Activated T-helper 1 cell treated with anti-CD3 and anti-CD28 coated beads, Interleukin-2, amount 50 U/mL, for 16 hours (primary cell): ENCODE measurements at places on chromosomes 6 and 20.

- DNase-seq: no peak
Observed at GRCh38 chr6:167978607-167979006, 18.9 kb upstream of the KIF25 start.

DNA sequence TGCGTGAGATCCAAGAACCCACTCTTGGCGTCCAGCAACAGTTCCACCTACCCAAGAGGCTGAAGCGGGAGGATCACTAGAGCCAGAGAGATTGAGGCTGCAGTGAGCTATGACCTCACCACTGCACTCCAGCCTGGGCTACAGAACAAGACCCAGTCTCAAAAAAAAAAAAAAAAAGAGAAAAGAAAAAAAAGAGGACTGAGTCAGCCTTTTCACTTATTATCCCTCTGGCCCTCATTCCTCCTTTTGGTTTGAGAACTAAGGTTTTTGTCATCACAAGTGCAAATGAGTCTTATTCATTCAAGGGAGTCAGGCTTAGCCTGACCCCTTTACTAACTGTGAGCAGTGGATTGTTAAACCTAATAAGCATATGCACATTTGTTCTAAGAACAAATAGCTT is 37.9 kb upstream of the JARID2 start:
- DNase-seq: no peak

DNA sequence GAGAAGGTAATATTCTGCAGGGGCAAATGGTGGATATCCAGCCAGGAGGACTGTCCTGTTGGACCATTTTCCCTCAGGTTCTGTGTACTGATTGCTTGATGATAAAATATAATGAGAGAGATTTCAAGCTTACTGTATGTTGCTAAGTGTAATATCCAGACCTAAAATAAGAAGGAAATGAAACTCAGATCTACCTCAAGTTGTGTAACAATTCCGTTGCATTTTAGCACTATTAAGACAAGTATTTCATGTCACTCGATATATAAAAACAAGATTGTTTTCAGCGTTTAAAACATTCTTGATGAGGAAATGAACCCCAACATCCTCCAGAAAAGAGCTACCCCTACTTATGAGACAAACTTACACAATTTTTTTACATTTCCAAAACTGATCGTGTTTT is 57.2 kb downstream of the RGS17 start:
- no peak for DNase-seq

DNA sequence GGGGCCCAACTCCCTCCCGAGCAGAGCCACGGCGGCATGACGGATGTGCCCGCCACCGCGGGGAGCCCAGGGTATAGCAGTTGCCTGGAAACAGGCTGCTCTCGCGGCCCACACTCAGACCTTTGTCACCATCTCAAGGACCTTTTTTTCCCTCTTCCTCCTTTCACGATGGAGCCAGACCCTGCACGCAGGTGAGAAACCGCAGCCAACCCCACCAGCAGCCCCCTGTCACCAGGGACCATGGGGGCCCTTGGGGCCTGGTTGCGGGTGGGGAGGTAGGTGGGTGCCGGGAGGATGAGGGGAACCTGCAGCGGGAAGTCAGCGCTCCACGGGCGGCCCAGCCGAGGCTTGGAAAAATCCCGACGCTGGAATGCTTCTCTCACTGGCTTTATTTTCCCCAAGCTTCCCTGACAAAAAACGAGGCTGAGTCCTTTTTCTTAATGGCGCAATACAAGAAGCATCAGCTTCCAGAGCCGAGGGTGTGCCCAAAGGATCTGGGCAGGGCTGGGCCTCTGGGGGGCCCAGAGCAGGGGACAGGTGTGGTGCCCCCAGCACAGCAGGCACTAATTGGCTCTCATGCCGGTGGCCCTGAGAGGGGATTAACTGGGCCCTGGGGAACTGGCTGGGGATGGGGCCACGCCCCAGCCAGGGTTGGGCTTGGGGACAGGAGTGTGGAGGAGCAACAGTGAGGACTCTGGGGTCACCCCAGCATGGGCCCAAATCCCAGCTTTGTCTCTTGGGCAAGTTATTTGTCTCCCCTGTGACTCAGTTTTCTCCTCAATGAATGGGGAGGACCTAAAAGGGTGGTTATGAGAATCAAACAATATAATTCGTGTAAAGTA is 23.9 kb downstream of the NOL4L start:
- no peak for DNase-seq

- no peak for DNase-seq
Observed at GRCh38 chr6:21404577-21404976, 189.0 kb upstream of the SOX4 start.

GRCh38 chr6:819122-819521 is 126.2 kb upstream of the EXOC2 start:
- DNase-seq: no peak

DNA sequence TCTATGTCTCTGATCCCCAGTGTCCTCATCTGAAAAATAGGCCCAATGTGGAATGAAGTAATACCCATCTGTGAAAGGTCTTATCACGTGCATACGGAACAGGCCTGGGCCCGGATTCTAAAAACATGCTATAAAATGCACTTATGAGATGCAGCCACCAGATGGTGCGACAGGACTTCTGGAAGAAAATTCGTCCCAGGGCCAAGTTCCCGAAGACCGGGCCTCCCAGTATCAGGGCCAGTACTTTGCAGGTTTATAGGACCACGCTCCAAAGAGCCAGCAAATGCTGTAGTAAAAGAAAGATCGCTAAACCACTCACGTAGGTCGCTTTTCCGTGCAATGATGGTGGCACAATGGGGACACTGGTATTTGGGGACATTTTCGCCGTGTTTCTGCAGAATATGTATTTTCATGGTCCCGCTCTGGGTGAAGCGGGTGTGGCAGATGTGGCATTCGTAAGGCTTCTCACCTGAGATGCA is 10.6 kb downstream of the CTCFL start:
- no peak for DNase-seq

GRCh38 chr6:130681028-130681427 is 146.2 kb upstream of the SMLR1 start:
- no peak for DNase-seq

DNA sequence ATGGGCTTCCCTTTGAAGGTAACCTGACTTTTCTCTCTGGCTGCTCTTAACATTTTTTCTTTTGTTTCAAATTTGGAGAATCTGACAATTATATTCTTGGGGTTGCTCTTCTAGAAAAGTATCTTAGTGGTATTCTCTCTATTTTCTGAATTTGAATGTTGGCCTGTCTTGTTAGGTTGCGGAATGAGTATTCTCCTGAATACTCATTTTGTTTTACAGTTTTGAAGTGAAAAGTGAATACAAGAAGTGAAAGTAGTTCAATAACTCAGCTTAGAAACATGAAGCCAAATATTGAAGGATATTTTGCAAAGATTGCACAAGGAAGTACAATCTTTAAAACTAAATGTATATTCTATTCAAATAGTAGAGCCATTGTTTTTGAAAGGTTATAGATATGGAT is 120.2 kb upstream of the MAP3K4 start:
- DNase-seq: no peak

- no peak for DNase-seq
Observed at GRCh38 chr6:90036963-90037362, 142.7 kb downstream of the GJA10 start.

- DNase-seq: no peak
Observed at GRCh38 chr20:47281376-47281775, 75.1 kb downstream of the ZMYND8 start.

GRCh38 chr20:7269452-7269851 is 502.0 kb downstream of the BMP2 start:
- no peak for DNase-seq

DNA sequence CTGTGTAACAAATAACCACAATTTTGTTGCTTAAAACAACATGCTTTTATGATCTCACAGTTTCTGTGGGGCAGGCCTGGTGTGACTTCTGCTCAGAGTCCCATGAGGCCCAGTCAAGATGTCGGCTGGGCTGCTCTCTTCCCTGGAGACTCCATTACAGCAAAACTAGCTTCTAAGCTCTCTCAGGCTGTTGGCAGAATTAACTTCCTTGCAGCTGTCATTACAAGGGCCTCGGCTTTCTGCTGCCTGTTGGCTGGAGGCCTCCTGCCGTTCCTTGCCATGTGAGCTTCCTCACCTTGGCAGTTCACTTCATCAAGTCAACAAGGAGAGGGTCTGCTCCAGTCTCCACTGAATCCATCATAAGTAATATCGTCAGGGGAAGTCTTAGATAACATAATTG is 659.2 kb downstream of the PRKN start:
- no peak for DNase-seq

DNA sequence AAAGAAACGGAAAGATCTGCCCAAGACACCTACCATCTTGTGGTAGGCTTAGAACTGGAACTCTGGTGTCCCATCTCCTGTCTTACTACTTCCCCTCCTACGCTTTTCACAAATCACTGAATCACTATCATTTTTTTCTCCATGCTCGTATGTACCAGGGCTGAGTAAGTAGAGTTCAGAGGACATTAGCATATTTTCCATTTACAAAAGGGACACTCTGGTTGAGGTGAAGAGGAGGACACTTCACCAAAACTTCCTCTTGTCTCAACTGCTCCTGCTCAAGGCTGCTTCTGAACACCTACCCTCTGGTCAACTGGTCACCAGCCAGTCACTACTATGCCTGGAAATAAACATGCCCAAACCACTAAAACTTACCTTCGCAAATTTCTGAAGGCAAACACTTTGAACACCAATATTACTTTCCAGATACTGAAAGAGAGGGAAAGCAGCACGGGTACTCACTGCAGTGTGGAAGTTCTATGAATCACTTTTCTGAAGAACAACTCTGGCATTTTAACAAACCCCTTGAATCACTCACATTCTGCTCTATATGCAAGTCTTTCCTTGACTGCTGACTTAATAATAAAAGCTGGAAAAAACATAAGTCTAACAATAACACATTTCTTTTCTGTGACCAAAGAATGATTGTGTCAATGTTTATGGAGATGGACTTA is 123.3 kb downstream of the INSM1 start:
- DNase-seq: no peak

DNA sequence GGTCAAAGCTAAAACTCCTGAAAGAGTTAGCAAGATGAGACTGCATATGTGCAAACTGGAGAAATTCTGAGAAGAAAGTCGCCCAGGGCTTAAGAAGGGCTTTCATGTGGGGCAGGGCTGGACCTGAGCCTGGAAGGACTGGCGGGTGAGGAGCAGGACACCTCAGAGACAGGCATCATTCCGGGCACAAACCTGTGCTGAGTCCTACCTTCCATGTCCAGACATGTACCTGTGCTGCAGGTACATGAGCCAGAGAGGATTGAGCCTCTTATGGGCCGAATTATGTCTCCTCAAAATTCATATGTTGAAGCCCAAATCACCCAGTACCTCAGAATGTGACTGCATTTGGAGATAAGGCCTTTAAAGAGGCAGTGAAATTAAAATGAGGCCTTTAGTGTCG is 171.0 kb downstream of the QRSL1 start:
- no peak for DNase-seq

DNA sequence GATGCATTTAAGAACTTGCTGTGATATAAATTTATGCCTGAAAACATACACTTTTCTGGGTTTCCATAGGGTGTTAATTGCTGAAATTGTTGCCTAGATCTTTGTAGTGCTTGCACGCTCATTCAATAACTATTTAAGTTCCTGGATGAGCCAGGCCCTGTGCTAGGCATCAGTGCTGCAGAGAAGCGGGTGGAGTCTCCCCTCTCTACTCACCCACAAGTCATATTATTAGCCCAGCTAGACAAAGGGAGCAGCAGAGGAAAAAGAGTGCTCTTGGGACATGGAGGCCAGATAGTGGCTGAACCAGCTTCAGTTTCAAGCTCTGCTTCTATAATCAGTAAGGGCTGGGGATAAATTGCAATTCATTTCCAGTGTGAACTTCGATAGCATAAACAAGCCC is 329.1 kb downstream of the TFAP2B start:
- DNase-seq: no peak

DNA sequence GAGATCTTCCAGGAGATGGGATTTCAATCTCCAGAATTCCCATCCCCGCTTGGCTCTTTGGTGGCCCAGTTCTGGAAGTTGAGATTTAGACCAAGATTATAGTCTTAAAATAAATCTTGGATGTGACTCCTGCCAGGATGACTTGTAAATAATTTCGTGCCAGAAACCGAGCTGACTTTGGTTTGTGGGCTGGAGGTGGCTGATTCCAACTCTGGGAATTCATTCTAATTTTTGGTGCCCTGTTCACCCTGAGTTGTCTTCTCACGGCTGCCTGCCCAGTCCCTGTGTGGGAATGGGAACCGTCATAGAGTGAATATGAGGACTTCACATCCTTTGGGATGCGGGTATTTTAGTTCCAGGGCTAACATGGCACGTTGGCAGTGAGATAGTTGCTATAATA is 64.8 kb downstream of the JARID2 start:
- no peak for DNase-seq

DNA sequence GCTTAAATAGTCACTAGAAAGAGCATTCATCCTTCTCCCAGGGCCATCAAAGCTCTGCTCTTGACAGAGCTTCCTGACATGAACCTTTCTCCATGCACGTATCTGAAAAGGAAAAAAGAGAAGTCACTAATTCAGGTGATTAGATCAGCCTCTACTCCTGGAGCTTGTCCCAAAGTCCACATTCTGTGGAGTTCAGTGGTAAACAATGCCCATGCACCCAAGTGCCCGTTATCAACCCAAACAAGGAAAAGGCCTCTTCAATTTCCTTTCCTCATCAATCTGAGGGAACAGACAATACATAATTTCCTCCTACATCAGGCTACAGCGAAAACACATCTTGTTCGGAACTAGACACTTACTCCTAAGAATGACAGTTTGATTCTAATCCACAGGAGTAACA is 129.2 kb upstream of the PCSK2 start:
- no peak for DNase-seq

- DNase-seq: no peak
Observed at GRCh38 chr6:165571721-165572132, 91.3 kb downstream of the PDE10A start.

DNA sequence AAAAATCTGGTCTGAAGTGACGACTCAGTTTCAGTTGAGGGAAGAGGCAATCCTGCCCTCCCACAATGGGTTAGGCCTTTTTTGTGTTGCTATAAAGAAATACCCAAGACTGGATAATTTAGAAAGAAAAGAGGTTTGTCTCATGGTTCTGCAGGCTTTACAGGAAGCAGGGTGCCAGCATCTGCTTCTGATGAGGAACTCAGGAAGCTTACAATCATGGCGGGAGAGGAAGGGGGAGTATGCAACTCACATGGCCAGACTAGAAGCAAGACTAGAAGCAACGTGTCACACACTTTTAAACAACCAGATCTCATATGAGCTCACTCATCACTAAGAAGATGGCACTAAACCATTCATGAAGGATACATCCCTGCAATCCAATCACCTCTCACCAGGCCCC is 529.3 kb downstream of the KIF16B start:
- DNase-seq: no peak
